ENCODE measurements at places on chromosomes 5 and 9. TPM values are rescaled to one million over a fixed set of nuclear protein-coding genes. Genes with fewer than 3 reads are reported as not detected.

The IL5 gene
- total RNA-seq, result not detected

The PCA3 gene
- total RNA-seq, result 0.24 TPM

The RABEPK gene
- total RNA-seq, result 16.4 TPM

The KCNV2 gene
- not detected for total RNA-seq

The DMRT3 gene
- not detected for total RNA-seq

The FCN2 gene
- total RNA-seq, result not detected

The GPR150 gene
- total RNA-seq, result 0.23 TPM

The IL9 gene
- total RNA-seq, result not detected

The PSAT1 gene
- 18.6 TPM for total RNA-seq

The PTGR1 gene
- 30.9 TPM for total RNA-seq

DNA sequence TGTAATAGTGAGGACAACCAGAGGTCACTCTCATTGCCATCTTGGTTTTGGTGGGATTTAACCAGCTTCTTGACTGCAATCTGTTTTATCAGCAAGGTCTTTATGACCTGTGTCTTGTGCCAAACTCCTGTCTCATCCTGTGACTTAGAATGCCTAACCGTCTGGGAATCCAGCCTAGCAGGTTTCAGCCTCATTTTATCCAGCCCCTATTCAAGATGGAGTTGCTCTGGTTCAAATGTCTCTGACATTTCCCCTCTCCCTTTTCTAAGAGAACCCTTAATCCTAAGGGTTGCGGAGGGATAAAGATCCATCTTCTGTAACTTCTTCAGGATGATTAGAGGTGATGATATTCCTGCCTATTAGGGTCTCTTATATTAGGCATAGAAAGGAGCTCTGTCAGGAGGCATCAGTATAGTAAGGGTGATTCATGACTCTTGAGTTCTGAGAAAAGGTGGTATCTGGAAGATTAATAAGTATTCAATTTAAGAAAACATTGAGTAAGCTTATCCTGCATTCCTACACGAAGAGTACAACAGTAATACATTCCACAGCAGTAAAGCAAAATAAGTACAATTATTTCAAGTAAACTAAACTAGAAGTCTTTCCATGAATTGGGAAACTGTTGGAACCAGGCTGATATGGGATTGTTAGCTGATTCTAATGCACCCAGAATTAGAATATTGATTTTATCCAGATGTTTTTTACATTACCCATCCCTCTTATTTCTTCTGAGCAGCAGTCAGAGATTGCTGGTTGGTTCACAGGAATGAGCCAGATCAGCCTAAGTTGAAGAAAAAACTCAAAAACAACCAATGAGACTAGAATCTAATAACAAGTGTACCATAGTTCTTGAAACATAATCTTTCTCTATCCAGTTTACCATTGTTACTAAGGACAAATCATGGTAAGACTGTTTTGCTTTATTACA is 39.9 kb downstream of the SHC3 start:
- no peak for DNase-seq

- no peak for DNase-seq
Measured at GRCh38 chr9:133654736-133655657, 18.8 kb downstream of the DBH start.

GRCh38 chr5:75536147-75536546 is 24.5 kb downstream of the POLK start:
- no peak for DNase-seq

GRCh38 chr9:89807682-89808075 is 202.9 kb downstream of the GADD45G start:
- no peak for DNase-seq

DNA sequence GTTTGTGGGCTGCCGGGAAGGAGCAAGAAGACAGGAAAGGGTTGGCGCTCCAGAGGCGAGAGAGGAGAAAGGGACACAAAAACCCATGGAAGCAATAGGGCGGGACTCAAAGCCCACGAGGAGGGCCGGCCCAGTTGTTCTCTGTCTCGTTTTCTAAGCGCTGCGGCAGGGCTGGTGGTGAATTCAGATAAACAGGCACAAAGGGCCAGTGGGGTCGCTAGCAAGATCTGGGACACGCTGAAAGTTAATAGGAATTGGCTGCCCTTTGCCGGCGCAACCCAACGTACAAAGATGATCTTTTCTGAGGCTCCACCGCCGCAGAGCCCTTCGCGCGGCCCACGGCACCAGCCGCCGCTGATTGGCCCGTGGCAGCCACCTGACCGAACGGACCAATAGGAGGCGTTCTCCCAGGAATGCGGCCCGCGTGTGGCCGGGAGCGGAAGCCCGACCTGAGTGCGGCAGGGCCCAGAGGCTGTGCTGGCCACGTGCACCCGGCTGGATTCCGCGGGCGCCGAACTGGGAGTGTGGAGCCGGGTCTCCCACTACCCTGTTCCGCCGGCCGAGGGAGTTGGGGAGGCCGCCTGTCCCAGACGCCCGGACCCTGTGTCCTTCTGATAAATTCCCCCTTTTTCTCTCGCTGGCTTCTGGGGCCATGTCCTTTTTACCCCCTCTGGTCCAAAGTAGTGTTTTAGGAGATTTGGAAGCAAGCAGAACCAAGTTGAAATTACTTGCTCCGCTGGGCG is 16.8 kb upstream of the NSD1 start:
- DNase-seq, result peak; percentile 97

GRCh38 chr9:37730839-37731238 is 22.8 kb upstream of the TRMT10B start:
- DNase-seq, result no peak

- DNase-seq, result peak; percentile 82
Measured at GRCh38 chr9:133715866-133716563, 22.1 kb downstream of the SARDH start.

- peak; percentile 35 for DNase-seq
Measured at GRCh38 chr5:393846-394275, 49.1 kb upstream of the EXOC3 start.

DNA sequence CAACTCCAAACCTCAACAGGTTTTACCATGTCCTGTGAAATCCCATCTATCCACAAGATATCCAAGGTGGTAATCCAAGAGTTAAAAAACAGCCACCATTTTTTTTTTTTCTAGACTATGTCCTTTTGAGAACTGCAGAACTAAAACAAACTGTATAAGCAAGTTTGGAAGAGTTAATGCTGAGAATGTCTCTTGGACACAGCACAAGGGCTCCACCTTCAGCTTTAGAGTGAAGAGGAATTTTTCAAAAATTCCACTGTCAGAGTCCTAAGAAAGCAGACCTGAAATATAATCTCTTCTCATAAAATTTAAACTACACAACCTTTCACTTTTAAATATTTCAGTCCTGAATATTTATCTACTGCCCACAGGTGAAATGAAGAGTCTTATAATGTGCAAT is 167.8 kb upstream of the CCNG1 start:
- DNase-seq, result no peak

GRCh38 chr9:121698627-121699570 is 47.5 kb downstream of the DAB2IP start:
- peak; percentile 90 for DNase-seq

DNA sequence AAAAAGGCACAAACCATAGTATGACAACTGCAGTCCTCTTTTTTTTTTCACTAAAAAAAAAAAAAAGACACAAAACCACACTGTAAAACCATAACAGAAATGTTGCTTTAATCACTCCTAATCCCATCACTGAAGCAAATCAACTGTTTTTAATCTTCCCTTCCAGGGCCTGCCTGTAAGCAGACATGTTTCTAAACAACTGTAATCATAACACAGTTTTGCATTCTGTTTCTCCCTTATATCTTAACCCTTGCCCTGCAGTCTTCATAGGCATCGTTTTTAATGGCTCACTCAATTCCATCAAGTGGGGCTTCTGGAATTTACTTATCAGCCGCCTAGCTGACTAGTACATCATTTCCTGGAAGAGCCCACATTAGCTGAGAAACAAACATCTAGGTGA is 111.0 kb upstream of the SLC25A48 start:
- no peak for DNase-seq

GRCh38 chr5:138468966-138469539 is 3.8 kb downstream of the EGR1 start:
- DNase-seq, result no peak

- DNase-seq, result no peak
Measured at GRCh38 chr9:111648066-111648465, 13.3 kb upstream of the GNG10 start.

GRCh38 chr5:3424946-3425345 is 170.7 kb upstream of the IRX1 start:
- DNase-seq, result no peak

- DNase-seq, result no peak
Measured at GRCh38 chr5:107342371-107342770, 328.4 kb downstream of the EFNA5 start.

- no peak for DNase-seq
Measured at GRCh38 chr5:76269932-76270610, 133.0 kb upstream of the IQGAP2 start.

- no peak for DNase-seq
Measured at GRCh38 chr5:121735618-121736017, 116.1 kb upstream of the FTMT start.

DNA sequence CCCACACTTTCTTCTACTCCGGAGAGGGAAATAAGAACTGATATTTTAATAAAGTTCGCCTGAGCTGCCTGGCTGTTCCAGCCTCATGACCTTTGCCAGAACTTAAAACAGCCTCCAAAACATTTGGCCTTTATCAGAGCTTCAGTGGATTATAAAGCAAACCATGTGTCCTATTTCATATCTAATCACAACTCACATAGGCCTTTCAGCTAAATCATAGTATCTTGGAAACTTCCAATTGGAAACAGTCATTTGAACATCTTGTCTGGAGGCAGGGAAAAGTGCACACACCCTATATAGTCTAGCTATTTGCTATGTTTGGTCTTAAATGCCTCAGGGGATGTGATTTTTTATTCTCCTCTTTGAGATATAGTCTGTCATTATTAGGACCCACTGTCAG is 46.0 kb upstream of the FREM1 start:
- DNase-seq, result no peak

DNA sequence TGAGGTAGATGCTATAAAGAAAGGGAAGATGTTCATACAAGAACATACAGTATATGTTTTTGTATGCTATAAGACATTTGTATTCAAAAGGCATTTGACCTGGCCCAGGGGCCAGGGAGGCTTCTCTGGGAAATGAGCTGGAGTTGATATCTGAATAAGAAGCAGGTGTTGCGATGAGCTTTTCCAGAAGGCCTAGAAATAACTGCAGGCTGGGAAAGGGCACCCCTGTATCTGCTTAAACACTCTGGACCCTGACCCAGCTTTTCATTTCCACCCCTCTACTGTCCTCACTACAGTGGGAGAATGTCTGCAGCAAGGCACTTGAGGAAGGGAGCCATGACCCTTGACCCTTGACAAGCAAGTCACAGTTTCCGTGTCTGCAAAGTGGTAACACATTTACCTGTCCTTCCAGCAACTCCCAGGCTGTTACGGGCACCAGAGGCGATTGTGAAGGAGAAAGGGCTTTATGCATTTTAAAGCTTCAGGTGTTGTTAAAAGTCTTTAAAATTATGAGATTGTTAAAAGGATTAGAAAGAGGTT is 88.2 kb upstream of the PANK3 start:
- no peak for DNase-seq

DNA sequence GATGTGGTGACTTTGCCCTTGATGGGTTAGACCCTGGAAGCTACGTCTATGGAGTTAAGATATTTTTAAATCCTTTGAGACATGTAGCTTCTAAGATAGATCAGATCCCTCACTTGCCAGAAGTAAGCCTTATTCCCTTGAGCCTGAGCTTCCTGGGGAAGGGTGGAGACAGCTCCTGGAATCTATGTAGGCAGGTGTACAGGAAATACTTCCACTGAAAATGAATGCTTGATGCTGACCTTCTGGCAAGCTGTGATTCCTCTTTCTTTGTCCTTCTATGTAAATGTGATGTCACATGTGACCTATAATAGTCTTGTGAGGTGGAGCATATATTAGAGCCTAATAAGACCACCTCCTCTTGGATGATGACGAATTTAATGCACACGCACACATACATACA is 1152.0 kb upstream of the ACO1 start:
- DNase-seq, result no peak

- DNase-seq, result no peak
Measured at GRCh38 chr5:38445374-38446028, 110.9 kb downstream of the LIFR start.

GRCh38 chr5:71528206-71528605 is 58.9 kb upstream of the MCCC2 start:
- DNase-seq, result no peak

GRCh38 chr9:127942216-127943010 is 4.8 kb upstream of the DPM2 start:
- peak; percentile 94 for DNase-seq

DNA sequence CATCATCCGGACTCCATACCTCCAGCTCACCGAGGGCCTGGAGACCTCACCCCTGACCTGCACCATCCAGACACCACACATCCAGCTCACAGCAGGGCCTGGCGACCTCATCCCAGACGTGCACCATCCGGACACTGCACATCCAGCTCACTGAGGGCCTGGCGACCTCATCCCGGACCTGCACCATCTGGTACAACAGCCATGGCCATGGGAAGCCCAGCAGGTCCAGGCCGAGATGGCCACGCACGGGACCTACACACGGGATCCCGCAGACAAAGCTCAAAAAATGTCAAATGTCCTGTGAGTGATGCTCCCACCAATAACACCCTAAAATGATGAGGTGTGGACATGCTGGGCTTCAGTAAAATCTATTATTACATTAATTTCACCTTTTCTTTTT is 9.7 kb downstream of the TERT start:
- peak; percentile 66 for DNase-seq
